ENCODE measurements at places on chromosomes 7 and 10.
A peak's percentile ranks its signal among the peaks of the same experiment; 100 is the strongest.

DNA sequence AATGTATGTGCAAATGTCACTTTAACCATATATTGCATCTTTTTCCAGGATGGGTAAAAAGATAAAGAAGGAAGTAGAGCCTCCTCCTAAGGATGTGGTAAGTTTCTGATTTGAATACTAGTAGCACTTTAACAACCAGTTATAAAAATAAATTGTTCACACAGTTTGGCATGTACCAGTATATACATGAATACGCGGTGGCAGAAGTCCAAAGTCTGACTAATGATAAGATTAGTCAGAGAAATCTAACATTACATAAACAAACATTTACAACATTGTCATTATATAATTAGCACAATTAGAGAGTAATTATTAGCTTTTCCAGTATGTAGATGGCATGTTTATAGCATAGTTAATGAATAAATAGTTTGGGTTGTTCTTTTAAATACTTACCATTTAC lies 4.1 kb downstream of the ARMC3 start:
- DNase-seq: no peak

- DNase-seq: no peak
These were observed 72.8 kb downstream of the CTTNBP2 start for GRCh38 chr7:117800406-117800805.

- DNase-seq: peak; percentile 42
These were observed 84.2 kb upstream of the MKI67 start for GRCh38 chr10:128210215-128211063.

DNA sequence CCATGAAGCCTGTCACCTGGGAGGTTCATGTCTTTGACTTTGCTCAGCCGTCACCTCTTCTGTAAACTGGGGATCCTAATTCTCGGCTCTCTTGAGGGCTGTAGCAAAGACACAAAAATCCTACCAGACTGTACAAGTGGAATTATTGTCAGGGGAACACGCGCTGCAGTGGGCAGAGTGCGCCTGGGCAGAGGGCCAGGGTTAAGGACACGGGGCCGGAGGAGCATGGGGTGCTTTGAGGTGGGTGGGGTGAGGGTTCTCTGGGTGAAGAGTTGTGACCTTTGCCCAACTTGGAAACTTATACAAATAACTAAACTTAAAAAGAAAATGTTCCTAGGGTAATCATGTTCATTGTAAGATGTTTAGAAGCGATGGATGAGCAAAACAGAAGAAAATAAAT lies 36.0 kb downstream of the PALD1 start:
- DNase-seq: no peak

GRCh38 chr7:2070151-2070763 lies 162.5 kb downstream of the MAD1L1 start:
- no peak for DNase-seq

- no peak for DNase-seq
These were observed 59.6 kb downstream of the PPP1R3C start for GRCh38 chr10:91573320-91573719.

DNA sequence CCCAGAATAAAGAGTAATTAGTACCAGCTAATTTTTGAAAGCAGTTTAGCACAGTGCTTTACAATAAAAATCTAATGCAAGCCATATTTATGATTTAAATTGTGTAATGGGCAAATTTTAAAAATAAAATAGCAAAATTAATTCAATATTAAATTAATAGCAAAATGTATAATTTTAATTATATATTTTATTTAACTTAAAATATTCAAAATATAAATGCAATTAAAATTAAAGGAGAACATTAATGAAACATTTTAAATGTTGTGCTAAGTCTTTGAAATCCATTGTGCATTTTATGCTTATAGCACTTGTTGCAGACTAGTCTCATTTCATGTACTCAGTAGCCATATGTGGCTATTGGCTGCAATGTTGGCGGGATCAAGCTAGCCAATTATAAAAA lies 367.6 kb downstream of the SUGCT start:
- DNase-seq: no peak

- DNase-seq: no peak
These were observed 992 bp upstream of the RBM20 start for GRCh38 chr10:110643035-110643652.

- no peak for DNase-seq
These were observed 193.2 kb downstream of the LRMDA start for GRCh38 chr10:75624638-75625037.

DNA sequence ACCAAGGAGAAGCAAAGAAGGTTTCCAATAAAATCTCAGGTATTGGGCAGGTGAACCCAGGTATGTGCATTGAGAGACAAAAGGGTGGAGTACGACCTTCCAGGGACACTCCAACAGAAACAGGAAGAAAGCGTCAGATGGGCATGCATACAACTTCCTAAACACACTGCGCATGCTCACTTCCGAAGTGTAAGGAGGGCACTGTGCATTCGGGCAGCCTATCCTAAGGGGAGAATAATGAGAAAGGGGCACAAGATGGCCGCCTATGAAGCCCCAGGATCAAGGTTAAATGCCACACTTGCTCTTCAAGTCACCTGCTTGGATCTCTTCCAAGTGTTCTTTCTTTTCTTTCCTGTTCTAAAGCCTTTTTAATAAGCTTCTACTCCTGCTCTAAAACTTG lies 39.4 kb upstream of the PRSS1 start:
- DNase-seq: no peak

- no peak for DNase-seq
These were observed 140.4 kb upstream of the MTPN start for GRCh38 chr7:136117539-136117938.

GRCh38 chr7:30252885-30253795 lies 31.3 kb upstream of the ZNRF2 start:
- DNase-seq: no peak

- no peak for DNase-seq
These were observed 172.1 kb upstream of the AOAH start for GRCh38 chr7:36896418-36896817.

GRCh38 chr7:1368682-1369571 lies 90.3 kb downstream of the MICALL2 start:
- DNase-seq: no peak

DNA sequence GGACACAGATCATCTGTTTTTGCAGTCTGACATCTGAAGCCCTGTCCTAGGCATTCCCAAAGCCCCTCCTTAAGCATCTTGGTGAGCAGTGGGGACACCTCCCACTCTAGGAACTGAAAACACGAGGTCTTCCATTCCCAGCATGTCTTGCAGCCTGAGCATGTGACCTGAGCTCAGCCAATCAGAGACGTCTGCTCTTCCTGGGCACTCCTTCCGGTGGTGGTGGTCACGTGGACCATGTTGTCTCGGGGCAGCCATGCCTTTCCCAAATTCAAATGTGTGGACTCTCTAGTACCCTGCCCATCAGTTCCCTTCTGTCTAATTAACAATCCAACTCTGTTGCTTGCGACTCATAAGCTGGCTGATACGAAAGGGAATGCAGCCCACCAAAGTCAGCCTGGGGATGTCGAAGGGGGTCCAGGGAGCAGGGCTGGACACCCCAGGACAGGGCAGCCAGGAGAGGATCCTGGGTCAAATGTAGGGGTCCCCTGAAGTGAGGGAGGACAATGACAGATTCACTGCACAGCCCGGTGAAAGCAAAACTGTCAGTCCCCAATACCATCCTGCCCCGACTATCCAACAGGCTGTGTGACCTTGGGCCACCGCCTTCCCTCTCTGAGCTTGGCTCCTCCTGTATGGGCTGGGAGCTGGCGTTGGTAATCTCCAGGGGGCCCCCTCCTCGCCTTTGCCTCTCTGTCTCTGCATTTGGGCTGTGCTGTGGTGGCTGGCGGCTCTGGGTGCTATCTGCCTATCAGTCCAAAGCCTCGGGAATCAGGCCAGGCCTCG lies 57.4 kb upstream of the BAIAP2L1 start:
- DNase-seq: no peak

DNA sequence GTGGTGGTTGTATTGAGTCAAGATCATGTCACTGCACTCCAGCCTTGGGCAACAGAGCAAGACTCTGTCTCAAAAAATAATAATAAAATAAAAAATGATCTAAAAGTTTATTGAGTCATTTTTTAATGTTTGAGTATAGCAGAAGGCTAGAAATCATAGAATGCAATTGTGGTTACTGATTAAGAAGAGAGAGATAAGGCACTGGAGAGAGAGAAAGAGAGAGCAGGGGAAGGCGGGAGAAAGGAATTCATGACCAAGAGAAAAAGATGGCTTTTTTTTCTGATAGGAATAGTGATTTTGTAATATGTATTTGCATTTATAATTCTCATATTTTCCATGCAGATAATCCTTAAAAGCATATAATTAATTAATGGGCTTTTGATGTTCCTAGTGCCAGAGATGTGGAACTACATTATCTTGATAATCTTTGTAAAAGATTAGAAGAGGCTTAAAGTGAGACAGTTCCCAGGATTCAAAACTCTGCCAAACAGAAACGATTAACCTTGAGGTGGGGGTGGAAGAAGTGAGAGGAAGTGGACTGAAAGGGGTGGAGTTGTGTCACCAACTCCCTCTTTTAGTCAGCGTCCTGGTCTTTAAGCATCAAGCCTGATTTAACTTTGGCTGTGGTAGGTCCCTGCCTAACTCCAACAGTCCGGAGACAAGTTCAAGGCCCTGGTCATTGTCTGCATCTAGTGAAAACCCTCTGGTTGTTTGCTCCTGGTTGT lies 76.2 kb downstream of the CHN2 start:
- DNase-seq: no peak

- DNase-seq: no peak
These were observed 992 bp upstream of the MGMT start for GRCh38 chr10:129465796-129466702.

DNA sequence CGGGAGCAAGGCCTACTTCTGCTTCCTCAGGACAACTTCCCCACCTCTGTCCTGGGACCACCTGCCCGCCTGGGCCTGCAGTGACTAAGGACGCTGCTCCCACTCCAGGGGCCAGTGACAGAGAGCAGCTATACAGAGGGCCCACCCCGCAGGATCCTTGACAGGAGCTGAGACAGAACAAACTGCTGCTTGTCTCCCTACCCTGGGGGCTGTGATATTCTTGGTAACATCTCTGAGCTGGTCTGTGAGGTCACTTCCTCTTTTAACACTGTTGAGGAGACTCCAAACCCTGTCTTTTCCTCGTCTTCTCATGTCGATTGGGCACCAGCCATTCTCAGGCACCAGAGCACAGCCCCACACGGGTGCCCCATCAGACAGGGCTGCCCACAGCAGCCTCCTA lies 6.9 kb upstream of the MRPS24 start:
- DNase-seq: no peak

- DNase-seq: no peak
These were observed 431.2 kb upstream of the IGFBP3 start for GRCh38 chr7:46352004-46352954.

GRCh38 chr7:129122751-129123509 lies 21.6 kb upstream of the TSPAN33 start:
- DNase-seq: no peak

DNA sequence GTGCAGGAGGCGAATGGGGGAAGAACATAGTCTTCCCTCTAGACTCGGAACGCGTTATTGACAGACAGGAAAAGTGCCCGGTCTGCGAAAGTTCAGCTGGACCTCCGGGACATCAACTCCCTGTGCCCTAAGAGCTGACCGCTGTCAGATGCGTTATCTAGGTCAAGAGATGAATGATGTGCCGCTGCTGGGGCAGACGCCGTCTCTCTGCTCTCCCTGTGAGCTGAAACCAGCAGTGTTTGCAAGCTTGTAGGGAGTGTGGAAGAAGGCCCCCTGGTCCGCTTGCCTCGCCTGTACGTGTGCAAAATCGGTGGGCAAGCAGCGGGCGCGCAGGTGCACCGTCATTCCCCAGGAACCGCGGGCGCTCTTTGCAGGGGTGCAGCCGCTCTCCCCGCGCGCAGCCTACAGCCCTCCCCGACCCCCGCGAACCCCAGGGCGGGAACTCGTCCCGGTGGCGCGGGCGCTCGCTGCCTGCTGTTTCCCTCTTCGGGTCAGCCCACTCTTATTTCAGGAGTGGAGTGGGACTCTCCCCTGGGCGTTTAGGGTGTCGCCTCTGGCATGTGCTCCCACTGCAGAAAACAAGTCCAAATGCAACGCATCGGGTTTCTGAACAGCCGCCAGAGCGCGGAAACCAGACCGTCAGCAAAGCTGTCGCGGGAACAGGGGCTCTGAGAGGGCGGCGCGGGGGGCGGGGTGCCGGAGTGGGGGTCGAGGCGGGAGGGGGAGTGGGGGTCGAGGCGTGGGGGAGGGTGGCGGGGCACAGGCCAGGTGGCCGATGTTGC lies 1.8 kb upstream of the PFKFB3 start:
- no peak for DNase-seq

- no peak for DNase-seq
These were observed 243.8 kb upstream of the MDFIC start for GRCh38 chr7:114678116-114678515.

DNA sequence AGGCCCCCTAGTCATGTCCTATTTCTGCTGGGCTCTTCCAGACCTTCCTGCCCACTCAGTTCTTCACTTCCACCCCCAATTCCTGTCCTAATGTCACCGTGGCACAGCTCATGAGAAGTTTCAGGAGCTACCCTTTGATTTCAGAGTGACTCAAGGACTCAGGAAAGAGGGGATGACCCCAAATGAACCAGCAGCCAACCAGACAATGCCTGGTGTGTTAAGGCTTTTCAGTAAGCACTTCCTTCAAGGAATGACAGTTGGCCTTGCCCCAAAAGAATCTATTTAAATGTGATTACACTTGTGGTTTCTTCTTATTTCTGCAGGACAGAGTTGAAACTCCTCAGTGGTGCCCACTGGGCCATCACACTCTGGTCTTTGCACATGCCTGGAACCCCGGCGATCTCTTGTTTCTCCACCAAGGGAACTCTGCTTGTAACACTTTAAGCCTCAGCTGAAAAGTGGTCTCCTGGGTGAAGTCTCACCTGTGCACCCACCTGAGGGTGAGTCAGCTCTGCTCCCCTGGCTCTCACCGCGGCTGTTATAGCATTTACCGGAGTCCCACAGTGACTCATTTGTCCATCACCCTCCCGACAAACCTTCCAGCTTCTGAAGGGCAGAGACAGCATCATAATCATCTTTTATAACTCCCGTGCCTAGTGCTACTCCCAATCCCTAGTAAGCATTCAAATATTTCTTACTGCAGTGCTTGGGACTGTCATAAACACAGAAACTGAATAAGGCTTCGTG lies 123.0 kb upstream of the SVIL start:
- DNase-seq: no peak

DNA sequence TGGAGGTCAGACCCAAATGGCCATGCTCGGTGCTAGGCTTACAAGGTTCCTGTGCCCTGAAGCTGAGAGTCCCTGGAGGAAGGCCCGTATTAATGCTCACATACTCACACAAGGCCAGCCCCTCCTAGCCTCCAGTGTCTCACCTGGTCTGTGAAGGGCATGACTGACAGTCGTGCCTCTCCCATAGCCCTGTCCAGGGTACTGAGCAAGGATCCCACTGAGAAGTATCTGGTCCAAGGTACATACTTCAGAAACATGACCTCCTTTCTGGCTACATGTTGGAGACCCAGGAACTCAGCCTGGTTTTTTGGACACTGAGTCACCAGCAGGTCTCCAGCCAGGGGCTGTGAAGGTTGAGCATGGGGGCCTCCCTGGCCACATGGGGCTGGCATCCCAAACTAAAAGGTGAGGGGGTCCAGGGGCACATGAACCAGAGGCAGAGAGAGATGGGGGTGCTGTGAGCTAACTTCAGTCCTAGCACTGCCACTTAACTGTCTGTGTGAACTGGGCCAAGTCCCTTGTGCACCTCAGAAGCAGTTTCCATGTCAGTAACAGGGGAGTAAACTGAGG lies 17.6 kb upstream of the RASGEF1A start:
- no peak for DNase-seq
